Activated naive CD8-positive, alpha-beta T cell treated with anti-CD3 and anti-CD28 coated beads, Interleukin-2, amount 50 U/mL, for 24 hours (primary cell): ENCODE measurements at places on chromosomes 1 and 21.

- DNase-seq, result no peak
Observed at GRCh38 chr1:31800674-31800967, 15.2 kb downstream of the SPOCD1 start.

- no peak for DNase-seq
Observed at GRCh38 chr21:40471103-40471502, 375.9 kb downstream of the DSCAM start.

DNA sequence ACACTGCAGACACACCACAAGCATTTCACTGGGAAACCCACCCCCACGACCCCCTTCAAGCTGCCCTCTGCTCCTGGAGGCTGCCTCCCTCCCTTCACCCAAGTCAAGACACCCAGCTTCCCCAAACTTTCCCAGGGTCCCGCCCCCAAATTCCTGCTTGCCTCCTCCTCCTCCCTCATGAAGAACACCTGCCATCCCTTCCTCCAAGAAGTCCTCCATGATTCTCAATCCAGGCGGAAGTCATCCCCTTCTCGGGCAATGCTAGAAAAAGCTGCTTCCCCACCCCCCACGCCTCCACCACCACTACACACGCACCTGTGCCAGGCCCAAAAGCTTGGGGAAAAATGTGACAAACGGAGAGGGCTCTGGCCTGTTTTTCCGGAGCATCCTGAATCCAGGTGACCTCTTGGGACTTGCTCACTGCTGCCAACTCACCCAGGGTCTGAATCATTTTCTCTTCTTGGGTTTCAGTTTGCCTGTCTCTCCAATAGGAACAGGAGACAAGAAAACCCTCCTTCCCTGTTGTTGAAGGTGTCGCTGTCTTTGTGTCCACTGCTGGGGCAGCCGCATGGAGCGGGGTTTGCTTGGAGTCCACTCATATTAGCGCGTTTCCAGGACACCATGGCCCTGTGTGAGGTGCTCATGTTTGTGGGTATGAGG is 101.0 kb upstream of the CASZ1 start:
- DNase-seq, result no peak

DNA sequence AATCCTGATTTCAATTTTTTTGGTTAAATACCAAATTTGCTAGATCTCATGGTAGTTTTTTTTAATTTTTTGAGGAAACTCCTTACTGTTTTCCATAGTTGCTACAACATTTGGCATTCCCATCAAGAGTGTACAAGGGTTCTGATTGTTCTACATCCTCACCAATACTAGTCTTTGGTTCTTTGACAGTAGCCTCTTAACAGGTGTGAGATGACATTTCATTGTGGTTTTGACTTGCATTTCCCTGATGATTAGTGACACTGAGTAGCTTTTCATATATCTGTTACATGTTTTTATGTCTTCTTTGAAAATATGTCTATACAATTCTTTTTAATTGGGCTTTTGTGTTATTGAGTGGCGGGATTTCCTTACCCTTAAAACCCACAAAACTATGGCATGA is 20.9 kb upstream of the RGS13 start:
- DNase-seq, result no peak

DNA sequence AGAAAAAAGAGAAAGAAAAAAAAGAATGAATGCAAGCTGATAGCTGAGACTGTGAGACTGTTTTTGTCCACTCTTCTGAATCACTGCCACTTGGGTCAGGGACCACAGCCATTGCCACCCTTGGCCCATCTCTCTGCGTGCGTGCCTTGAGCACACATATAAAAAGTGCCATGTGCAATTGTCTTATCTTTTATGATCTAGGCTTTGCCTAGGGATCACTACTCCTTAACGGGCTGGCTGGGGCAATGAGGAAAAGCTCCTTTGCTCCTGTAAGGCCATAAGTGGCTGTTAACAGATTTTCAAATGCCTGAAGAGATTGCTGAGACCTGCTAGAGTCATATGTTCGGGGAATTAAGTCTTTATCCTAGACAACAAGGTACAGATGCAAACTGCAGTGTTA is 8.2 kb downstream of the SPATA46 start:
- DNase-seq, result no peak

- no peak for DNase-seq
Observed at GRCh38 chr1:185439727-185440415, 122.8 kb upstream of the IVNS1ABP start.

- DNase-seq, result no peak
Observed at GRCh38 chr1:213568929-213569815, 418.6 kb upstream of the PROX1 start.

DNA sequence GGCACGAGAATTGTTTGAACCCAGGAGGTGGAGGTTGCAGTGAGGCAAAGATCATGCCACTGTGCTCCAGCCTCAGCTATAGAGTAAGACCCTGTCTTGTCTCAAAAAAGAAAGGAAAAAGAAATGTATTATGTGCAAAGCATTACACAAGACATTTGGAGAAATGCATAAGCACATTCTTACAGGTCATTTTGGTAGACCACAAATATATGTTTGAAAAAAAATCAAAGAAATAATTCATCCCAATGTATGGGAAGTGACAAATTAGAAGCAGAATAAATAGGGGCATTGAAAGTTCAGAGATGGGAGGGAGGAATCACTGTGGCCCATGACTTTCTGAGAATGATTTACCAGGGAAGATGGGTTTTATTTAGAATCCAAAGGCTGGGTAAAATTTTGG is 283.5 kb upstream of the ADAMTS5 start:
- DNase-seq, result no peak

DNA sequence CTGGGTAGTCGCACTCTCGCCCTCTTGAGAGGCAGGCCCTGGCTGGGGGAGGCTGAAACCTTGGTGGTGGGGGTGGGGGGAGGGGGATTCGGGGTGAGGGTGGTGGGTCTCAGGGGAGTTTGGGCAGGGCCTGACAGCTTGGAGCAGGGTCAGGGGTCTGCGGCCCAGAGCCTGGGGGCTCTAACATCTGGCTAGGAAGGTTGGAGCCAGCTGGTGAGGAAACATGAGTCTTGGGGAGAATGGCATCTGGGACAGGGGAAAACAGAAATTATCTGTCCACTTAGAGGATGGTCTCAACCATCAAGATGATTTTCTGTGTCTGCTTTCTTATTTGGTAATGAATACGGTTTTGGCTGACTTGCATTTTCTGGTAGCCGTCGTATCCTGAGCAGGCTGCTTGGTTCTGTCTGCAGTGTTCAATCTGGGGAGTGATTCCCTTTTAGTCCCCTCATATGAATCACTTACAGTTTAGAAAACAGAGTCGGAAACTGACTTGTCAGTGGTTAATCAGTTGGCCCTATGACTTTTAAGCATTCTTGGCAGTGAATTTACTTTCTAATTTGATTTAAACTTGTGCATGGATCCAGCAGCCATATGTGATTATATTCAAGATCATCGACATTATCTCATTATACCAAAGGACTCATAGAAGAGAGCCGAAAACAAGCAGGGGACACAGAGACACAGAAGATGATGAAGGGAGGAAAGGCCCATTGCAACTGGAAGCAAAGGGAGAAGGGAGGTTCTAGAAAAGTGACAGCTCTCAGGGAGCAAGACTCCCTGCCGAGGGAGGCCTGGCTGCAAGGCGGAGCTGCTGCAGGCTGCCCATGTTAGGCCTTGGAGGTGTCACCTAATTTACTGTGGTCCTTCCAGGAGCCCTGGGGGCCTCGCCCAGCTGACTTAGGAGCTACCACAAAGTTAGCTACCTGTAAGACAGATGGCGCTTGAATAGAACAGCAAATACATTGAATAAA is 237.6 kb downstream of the SDCCAG8 start:
- no peak for DNase-seq

DNA sequence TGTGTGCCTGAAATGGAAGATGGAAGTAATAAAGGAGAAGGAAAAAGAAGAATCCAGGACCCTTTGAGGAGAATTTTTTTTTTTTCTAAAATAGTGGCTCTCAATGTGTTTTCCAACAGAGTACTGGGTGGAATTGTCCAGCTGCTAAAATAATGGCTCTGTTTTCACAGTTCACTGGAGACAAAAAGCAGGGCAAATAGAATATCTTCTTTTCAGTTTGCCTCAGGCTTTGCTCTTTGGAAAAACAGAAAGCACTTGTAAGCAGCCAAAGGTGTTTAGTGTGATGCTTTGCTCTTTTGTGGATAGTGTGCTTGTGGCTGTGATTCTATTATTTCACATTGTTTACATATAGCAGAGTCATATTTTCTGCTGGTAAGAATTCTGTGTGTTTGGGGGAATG is 77.4 kb upstream of the MROH9 start:
- DNase-seq, result no peak

DNA sequence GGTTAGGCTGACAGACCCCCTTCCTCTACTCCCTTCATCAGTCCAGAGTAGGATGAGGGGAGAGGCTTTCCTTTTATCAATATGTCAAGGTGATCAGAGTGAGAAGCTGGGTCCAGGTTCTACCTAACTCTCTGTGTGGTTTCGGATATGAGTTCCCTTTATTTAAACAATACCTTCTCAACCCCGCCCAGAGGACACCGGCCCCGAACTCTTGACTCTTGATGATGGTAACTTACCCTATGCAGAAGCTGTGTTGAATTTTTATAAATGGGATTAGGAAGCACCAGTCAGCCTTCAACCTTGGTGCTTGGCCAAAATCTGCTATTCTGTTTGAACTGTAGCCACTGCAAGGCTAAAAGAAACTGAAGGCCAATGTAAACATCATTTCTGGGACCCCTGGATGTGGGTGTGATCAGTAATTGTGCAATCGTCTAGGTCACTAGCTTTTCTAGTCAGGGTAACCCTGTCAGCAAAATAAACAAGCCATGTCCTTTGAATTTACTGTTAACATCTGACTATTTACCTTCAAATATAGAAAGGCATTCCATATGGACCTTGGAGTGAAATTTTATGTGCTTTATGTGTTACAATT is 398.3 kb downstream of the SEC16B start:
- DNase-seq, result no peak
